ENCODE measurements at places on chromosomes 1 and 21.

DNA sequence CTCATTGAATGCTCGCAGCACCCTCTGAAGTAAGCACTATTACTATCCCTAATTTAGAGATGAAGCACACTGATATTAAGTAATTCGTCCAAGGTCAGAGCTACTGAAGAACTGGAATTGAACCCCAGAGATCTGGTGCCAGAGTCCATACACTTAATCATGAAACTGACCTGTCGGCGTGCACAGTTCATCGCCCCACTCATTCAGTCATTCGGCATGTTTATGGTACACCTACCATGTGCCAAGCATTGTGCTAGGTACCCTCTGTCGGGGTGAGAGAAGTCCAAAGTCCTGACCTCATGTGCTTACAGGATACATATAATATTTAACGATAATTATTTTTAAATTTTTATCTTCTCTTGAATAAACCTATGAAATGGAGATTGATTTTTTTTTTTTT is 5.6 kb upstream of the CENPS start:
- DNase-seq = no peak

DNA sequence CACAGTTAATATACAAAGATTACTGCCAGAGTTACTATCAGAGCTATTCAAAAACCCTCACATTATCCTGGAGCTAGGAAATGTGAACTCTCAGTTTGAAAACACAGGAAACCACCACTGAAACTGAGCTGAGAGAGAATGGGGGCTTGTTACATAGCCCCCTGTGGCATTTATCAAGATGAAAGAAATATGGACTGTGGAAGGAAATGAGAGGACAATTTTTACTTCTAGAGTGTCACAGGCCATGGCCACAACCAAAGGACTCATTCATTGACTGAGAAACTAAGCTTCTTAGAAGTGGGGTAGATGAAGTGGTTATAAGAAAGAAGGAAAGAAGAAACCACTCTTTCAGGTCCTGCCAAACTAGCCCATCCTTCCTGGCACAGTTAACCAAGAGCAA is 25.3 kb downstream of the DSTYK start:
- DNase-seq = no peak

- DNase-seq = no peak
Observed at GRCh38 chr1:78483903-78484302, 6.9 kb upstream of the PTGFR start.

GRCh38 chr1:110321846-110322245 is 17.3 kb upstream of the RBM15 start:
- DNase-seq = no peak

- DNase-seq = no peak
Observed at GRCh38 chr1:230827801-230828200, 40.5 kb downstream of the C1orf198 start.

GRCh38 chr1:76351655-76352054 is 277.1 kb downstream of the ST6GALNAC3 start:
- DNase-seq = no peak

- no peak for DNase-seq
Observed at GRCh38 chr1:103162360-103162759, 54.0 kb upstream of the COL11A1 start.

DNA sequence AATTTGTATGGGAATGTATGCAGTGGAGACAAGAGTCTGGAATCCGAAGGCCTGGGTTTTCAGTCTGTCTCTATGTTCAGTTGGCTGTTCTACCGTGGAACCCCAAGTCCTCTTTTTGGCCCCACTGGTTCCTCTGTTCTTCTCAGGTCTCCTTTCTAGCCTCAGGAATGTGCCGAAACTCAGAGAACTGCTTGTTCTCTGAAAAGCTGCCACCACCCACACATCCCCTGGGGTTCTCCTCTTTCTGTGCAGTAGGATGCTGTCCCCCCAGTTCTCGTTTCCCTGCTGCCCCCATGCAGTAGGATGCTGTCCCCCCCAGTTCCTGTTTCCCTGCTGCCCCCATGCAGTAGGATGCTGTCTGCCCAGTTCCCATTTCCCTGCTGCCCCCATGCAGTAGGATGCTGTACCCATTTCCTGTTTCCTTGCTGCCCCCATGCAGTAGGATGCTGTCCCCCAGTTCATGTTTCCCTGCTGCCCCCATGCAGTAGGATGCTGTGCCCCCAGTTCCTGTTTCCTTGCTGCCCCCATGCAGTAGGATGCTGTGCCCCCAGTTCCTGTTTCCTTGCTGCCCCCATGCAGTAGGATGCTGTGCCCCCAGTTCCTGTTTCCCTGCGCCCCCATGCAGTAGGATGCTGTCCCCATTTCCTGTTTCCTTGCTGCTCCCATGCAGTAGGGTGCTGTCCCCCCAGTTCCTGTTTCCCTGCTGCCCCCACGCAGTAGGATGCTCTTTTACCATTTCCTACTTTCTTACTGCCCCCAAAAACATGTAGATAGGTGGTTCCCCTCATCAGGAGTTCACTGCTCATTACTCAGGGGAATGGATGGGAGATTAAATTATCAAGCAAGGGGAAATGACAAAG is 35.3 kb downstream of the OPTC start:
- DNase-seq = no peak

DNA sequence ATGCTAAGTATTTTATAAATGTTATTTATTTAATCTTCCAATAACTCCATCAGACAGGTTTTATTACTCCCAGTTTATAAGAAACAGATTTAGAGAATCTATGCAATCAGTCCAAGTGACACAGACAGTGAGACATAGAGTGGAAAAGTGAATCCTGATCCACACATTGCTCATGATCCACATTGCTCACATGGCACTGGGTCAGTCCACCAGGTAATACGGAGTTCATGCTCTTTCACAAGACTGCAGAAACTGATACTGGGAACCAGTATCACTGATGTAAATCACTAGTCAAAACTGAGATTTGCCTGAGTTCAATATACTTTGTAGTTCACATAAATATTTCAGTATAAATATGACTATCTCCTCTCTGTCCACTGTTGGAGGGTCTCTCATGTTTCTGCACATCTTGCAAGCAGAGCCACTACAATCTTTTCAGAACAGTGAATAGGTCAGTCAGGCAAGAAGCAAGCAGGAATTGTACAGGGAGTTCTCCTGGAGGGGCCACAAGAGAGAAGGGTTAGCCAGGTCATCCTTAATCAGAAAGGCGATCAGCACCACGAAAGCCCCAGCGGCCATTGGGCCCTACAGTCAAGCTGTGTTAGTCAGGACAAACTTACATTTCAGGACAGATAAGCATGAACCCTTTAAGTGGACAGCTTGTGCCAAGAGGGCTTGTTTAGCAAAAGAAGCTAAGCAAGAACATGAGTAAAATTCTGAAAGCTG is 275.4 kb upstream of the NR5A2 start:
- no peak for DNase-seq

GRCh38 chr1:52636721-52637695 is 4.0 kb downstream of the SHISAL2A start:
- no peak for DNase-seq

DNA sequence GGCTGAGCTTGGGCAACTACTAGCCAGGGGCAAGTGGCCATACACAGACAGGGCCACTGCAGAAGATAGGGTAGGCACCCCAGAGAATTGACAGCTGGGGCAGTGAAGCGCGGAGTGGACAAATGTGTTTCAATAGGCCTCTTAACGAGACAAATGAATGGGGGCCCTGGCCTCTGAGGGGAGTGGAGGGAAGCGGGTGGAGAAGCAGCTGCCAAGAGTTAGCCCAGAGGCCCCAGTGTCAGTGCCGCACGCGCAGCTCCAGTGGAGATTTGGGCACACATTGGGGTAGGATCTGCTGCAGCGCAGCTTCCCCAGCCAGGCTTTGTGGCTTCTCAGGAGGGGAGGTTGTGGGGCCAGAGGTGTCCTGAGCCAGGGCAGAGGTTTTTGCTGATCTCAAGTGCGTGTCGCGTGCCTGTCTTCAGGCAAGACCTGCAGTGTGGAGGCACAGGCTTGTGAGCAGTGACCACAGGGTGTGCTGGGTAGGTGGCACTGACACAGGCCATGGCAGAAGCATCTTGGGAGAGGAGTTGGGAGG is 16.9 kb downstream of the PTPRF start:
- no peak for DNase-seq

DNA sequence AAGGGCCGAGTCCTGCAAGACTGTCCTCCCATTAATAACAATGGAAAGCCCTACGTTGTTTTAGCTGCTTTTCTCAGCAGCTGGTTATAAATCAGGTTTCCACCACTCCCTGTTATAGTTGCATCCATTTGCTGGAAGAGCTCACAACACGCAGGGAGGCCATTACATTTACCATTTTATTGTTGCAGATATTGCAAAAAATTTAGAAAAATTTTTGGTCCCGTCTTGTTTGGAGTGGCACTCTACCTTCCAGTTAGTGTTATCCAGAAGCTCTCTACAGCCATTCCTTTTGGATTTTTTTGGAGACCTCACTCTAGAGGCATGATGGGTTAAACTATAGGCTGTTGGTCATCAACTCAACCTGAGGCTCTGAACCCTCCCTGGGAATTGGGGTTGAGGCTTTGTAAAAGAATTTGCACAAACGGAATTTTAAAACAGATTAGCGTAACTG is 1532.1 kb upstream of the TPTE start:
- no peak for DNase-seq

GRCh38 chr1:202150602-202151001 is 6.1 kb upstream of the ARL8A start:
- DNase-seq = no peak

All from esophagus squamous epithelium (tissue), 5 donors.